ENCODE measurements at places on chromosomes 7 and 10.

DNA sequence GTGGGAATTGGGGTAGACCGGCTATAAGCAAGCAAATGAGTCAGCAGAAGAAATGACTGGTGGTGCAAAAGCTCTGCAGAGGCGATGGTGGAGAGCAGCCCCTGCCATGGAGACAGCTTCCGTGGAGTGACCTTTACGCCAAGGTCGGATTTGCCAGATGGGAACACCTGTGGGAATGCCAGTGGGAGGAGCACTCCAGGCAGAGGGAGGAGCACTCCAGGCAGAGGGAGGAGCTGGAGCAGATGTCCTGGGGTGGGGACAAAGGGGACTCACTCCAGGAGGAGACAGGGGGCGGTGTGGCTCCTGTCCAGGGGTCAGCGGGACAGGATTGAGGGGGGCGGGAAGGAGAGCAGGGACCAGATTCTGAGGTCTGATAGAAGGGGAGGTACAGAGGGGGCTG is 258.8 kb upstream of the CTBP2 start:
- no peak for DNase-seq

GRCh38 chr7:87599336-87599735 is 1.3 kb downstream of the ABCB1 start:
- DNase-seq = no peak

GRCh38 chr10:117782276-117782675 is 239.7 kb downstream of the EMX2 start:
- no peak for DNase-seq

DNA sequence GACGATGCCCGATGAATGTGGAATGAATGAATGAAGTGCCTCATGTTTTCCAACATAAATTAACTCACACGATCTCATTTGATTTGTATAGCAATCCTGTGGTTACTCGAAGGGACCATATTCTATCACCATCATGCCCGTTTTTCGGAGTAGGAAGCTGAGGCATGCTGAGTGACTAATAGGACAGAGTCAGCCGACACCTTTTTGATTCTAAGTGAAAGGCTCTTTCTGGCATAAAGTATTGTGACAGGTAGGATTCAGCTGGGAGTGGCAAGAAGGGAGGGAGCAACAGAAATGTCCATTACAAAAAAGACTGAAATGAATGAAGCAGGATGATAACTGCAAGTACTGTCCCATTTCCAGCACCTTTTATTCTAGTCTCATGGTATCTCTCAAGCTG is 55.7 kb downstream of the KLRG2 start:
- no peak for DNase-seq

DNA sequence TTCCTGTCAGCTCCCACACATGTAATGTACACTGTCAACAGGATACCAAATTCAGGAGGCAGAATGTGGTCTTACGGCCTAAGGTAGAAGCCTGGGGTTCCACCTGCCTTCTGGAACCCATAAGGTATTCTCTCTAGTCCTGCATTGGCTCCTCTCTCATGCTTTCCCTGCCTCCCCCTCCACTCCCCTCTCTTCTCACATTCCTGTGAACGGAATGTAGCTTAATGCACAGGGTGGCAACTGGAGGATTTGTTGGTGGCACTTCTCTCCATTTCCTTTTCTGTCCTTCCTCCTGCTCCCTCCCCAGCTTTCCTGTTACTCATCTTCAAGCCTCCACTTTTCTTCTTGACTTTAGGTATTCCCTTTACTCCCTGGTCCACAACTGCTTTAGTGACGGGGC is 11.5 kb upstream of the FLNC start:
- DNase-seq = no peak

All from NCI-H1930 (cell line).